ENCODE measurements at places on chromosomes 12 and 14.

DNA sequence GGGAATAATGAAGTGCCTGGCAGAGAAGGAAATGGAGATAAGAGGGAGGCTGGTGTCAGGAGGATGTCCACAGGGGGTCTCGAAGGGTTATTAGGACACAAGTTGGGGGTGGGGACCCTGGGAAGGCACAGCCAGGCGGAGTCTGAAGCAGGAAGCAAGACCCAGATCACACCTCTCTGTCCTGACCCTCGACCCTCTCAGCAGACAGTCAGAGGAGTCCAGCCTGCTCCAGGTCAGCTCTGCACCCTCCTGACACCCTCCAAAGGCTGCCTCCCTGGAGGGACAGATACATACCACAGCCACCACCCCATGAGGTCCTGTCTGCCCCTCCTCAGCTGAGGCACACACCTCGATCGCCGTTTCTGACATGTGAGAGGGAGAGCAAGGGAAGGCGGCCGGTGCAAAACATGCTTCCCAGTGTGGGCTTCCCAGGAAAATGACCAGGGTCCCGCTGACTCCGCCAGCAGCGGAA is 9.0 kb downstream of the BCL11B start:
- DNase-seq: no peak

DNA sequence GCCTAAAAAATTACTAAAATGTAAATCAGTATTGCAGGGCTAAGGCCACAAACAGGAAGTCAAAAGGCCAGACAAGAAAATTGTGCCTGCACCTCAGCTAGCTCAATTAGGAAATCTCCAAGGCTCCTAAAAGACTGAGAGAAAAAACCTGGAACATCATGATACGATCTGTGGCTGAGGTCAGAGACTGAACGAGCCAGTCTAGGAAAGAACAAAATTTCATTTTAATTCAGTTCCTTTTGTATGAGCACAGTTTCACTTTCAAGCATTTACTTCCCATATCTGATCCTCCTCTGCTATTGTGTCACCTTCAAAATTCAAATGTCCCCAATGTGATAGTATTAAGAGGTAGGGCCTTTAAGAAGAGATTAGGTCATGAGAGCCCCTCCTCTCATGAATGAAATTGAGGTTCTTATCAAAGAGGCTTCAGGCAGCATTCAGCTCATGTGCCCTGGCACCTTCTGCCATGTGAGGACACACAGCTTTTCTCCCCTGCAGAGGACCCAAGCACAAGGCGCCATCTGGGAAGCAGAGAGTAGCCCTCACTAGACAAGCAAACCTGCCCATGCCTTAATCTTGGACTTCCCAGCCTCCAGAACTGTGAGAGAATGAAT is 14.8 kb downstream of the PRKAB1 start:
- peak; percentile 28 for DNase-seq

DNA sequence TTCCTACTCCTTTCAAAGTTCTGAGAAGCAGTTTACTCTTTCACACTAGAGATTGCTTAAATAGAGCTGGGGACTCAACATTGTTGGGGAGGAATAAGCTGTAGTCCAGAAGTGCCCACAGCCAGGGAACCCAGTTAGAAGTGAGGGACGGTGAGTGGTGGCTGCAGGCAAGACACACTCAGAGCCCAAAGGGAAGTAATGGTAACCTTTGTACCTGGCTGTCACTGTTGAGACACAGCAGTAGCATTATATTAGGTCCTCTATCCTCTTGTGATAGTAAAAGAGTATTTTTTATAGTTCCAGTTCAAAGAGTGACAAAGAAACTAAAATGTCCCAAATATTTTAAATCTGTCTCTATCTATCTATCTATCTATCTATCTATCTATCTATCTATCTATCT is 263.3 kb downstream of the TTC6 start:
- DNase-seq: no peak

DNA sequence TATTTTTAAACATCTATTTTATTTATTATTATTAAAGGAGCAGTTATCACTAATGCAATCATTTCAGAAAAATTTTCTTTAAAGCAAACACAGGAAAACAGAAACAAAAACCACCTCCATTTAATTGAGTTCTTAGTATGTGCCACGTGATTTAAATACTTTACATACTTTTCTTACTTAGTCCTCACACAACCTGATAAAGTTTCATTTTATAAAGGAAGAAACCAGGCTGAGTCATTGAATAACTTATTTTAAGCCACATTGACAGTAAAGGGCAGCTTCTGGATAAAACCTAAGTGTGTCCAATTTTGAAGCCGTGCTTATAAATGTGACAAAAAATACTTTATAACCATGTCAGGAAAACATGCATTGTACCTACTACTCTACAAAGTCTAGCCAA is 57.1 kb upstream of the PCED1B start:
- no peak for DNase-seq

DNA sequence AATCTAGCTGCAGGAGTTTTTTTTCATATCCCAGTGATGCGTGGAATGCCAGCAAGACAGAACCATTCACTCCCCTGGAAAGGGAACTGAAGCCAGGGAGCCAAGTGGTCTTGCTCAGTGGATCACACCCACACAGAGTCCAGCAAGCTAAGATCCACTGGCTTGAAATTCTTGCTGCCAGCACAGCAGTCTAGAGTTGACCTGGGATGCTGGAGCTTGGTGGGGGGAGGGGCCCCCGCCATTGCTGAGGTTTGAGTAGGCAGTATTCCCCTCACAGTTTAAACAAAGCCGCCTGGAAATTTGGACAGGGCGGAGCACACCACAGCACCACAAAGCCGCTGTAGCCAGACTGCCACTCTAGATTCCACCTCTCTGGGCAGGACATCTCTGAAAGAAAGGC is 86.9 kb upstream of the STXBP6 start:
- no peak for DNase-seq

- DNase-seq: peak; percentile 58
These were observed 38.7 kb downstream of the SH2B3 start for GRCh38 chr12:111444314-111444924.
